ENCODE measurements at places on chromosomes 12 and 14.

- DNase-seq, result no peak
These were observed 83.6 kb downstream of the SPRING1 start for GRCh38 chr12:116654226-116654743.

GRCh38 chr14:104264495-104265265 lies 126.3 kb downstream of the KIF26A start:
- no peak for DNase-seq

DNA sequence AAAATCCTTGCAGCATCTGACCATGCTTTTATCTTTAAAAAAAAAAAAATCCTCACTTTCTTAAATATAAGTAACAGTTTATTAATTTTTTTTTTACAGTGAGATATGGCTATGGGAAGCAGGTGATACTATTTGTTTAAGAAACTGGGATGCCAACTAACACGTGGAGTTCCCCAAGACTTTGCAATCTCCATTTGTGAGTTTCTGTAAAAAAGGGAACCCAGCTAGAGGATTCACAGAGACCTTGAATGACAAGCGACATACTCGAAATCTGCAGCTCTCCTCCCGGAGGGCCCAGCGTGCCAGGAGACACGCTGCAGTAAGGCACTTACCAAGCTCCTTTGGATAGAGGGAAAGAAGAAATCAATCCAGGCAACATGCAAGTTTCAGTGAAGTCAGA lies 30.1 kb downstream of the SLC15A4 start:
- DNase-seq, result no peak

- DNase-seq, result peak; percentile 65
These were observed at the start of gene TPI1 for GRCh38 chr12:6867413-6868210. TPI1 (plus strand) TSS chr12:6867531; CDS start chr12:6867567, 36 bp downstream.

DNA sequence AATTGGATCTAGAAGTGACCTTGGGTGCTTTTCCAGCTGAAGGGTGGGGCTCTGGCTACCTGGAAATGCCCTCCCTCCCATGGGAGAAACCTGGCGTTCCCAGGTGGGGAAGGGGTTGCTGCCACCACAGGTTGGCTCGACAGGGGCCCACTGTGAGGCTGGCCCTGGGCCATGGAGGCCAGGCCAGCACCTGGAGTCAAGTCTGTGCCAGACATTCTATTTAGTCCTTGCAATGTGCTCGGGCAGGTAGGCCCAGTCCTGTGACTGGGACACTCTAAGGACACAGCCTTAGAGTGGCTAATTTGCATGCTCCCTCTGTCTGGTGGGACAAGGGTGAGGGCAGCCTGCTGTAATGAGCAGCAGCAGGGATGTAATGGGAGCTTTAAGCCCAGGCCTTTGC lies 11.9 kb downstream of the VRTN start:
- DNase-seq, result no peak

- DNase-seq, result no peak
These were observed 579.2 kb downstream of the BCL11B start for GRCh38 chr14:98692832-98693231.

- DNase-seq, result no peak
These were observed 78.8 kb upstream of the PDE3A start for GRCh38 chr12:20289520-20289919.

- peak; percentile 65 for DNase-seq
These were observed 27.6 kb downstream of the BHLHE41 start for GRCh38 chr12:26097046-26097878.

DNA sequence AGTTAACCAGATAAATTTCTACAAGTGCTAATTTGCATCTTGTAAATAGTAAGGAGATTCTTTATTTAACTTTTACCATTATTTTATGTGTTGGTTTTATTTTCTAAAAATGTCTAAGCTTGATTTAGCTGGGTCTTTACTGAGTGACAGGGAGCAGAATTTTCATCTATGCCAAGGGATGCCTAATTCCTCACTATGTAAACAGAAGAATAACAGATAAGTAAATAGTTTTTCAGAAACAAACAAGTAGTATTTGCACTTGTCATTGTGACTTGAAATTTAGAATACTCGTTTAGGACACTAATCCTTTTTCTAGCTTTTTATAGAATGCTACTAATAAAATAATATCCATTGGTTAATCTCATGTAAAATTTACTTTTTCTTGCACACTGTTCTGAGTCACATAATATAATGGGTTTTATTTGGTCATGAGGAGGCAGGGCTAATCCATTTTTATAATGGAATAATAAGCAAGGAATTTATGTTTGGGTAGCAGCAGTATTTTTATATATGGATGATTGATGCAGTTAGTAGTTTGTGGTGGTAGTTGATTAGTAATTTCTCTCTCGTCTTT lies 746.5 kb downstream of the SLC6A15 start:
- no peak for DNase-seq

- DNase-seq, result no peak
These were observed 84.7 kb upstream of the STRN3 start for GRCh38 chr14:31110872-31111271.

GRCh38 chr14:93959239-93960107 lies 16.9 kb downstream of the ASB2 start:
- DNase-seq, result peak; percentile 34

DNA sequence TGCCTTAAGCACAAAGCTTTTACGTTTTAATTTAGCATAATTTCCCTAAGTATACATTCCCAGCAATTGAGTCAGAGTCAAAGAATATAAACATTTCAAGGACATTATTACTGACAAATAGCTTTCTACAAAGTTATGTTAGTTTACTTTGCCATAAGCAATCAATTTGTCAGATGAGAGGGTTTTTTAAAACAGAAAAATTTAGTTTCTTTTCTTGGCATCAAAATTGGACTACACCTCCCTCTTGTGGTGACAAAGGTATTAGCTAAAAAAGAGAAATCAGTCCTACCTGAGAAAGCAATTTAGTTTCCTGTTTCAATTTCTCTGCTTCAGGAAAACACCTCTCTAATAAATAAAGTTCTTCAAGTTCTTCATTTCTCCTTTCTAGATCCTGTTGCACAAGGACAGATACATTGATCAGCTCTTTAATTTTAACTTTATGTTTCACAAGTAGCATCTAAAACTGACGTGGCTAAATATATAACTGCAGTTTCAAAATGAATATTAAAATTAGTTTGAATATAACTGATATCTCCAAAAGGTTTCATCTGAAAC lies 39.9 kb downstream of the DNAI7 start:
- peak; percentile 26 for DNase-seq

DNA sequence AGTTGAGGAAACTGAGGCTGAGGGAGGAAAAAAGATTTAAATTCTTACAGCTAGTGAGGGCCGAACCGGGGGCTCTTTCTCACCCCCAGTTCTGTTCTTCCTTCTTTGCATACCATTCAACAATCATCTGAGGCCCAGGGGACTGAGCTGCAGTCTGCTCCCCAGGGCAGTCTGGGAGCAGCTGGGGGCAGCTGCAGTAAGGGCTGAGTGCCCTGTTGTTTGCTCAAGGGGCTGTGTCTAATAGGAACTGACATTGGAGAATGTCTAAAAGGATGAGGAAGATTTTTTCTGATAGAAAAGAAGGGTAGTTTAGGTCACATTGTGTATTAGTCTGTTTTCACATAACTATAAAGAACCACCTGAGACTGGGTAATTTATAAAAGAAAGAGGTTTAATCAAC lies 42.2 kb downstream of the SLC17A8 start:
- DNase-seq, result no peak

DNA sequence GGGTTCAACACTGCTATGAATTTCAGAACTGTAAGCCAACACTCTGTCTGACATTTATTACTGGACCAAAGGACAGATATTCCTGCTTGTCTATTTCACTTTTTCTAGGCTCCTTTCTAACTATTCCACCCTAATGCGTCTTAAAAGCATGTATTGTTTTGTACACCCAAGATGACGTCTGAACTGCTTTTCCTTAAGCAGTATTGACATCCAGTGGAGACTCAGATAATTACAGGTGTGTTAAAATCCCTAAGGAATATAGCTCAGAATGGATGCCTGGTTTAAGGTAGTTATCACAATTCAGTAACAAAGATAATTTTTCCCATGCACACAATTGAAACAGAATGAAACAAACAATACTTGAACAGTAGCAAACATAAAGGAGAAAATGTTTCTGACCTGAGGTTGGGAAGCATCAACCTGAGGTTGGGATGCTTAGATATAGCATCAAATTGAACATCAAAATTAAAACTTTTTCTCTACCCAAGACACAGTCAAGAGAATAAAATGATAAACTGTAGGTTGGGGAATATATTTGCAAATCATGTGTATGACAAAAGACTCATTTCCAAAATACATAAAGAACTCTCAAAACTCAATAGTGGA lies 93.7 kb upstream of the PTPRR start:
- peak; percentile 69 for DNase-seq

- peak; percentile 42 for DNase-seq
These were observed 558 bp downstream of the KLHDC2 start for GRCh38 chr14:49768301-49769121.

DNA sequence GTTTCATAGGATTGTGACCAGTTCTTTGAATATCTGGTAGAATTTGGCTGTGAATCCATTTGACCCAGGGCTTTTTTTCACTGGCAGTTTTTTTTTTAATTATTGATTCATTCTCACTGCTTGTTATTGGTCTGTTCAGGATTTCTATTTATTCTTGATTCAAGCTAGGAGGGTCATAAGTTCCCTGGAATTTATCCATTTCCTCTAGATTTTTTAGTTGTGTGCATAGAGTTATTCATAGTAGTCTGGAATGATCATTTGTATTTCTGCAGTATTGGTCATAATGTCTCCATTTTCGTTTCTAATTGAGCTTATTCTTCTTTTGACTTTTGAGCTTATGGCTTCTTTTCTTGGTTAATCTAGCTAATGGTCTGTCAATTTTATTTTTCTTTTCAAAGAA lies 291.6 kb downstream of the AKAP6 start:
- DNase-seq, result no peak

- DNase-seq, result no peak
These were observed 31.1 kb upstream of the DUSP6 start for GRCh38 chr12:89383235-89384049.

- no peak for DNase-seq
These were observed 11.0 kb upstream of the RPLP0 start for GRCh38 chr12:120211904-120212283.

GRCh38 chr12:119938049-119938667 lies 50.9 kb upstream of the BICDL1 start:
- peak; percentile 22 for DNase-seq

- no peak for DNase-seq
These were observed 14.9 kb downstream of the FOXA1 start for GRCh38 chr14:37580146-37580545.

DNA sequence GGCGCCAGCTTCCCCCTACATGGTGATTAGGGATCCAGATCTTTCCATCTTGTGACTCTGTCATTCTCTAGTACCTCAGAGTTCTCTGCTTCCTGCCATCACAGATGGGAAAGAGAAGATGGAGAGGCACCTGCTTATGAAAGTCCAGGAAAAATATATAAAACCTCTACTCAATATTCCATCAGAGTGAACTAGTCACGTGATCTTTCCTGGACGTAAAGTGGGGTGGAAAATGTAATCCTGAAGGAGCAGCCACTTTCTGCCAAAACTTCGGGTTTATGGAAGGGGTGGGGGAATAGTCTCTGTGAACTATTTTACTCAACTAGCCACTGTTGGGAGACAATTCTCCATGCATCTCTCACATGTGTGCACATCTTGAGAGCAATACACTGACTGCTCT lies 47.7 kb downstream of the STAB2 start:
- no peak for DNase-seq

GRCh38 chr12:92602930-92603623 lies 99.7 kb upstream of the PLEKHG7 start:
- no peak for DNase-seq

DNA sequence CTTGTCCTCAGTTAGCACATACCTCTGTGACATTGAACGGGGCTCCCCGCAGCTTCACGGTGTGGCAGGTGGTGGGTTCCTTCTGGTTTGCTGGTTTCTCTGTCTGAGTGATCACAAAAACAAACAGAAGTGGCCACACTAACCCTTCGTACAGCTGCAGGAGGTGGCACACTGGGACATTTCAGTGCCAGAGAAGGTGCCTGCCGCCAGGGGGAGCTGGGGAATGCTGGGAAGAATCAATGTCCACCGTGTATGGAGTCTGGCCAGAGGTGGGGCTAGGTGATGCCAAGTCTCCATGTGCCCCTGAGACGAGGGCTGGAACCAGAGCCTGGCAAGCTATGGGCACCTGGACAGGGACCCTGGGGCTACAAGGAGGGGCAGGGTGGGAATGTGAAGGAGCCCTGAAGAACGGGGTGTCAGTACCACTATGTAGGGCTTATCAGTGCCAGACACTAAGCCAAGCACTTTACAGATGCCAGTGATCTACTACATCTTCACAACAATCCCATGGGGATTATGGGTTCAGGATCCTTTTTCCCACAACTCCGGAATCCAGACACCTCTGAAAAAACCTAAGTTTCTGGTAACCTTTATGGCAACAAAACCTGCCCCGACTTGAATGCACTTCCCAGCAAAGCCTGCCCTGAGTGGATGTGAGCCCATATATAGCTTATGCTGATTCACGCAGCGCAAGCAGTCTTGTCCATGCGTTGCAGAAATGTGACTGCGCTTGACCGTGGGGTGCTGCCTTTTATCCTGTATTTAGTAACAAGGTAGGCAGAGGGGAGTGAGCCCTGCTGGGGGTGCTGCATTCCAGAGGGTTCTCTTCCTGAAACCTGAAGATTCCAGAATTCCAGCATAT lies 10.8 kb downstream of the RBM19 start:
- no peak for DNase-seq

DNA sequence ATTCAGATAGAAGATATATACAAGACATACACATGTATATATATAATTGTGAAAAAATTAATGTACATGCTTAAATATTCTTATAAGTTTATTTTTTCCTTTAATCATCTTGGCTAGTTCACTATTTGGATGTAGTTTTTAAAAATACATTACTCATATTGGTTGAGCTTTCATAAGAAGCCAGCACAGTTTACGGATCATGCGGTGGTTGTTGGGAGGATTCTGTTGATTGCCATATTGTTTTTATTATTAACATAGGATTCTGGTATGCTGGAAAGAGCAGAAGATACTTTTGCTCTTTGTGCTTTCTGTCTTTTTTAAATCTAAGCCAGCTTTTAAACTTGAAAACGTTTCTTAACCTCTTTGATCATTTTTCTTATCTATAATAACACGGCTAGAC lies 163.4 kb downstream of the OTOGL start:
- DNase-seq, result no peak

DNA sequence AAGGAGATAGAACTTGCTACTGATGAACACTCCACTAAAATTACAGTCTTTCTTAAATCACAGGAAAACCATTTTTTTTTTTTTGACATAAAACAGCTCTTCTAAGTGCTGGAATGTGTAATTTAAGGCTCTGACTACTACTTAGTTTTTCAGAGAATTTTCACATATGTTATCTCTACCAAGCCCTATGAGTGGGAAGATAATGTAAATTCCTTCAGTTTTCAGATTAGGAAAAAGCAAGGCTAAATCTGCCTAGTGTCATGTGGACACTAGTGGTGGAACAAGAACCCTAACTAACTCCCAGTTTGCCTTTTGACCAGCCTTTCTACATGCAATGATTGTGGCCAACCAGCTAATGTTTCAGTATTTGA lies 37.3 kb upstream of the CSRP2 start:
- no peak for DNase-seq

GRCh38 chr14:86865934-86866333 lies 1127.0 kb downstream of the GALC start:
- no peak for DNase-seq

- DNase-seq, result no peak
These were observed 9.3 kb upstream of the DLGAP5 start for GRCh38 chr14:55200651-55201050.

GRCh38 chr12:63064080-63064479 lies 86.9 kb downstream of the AVPR1A start:
- DNase-seq, result no peak

- no peak for DNase-seq
These were observed 86.0 kb downstream of the FAR2 start for GRCh38 chr12:29234965-29235626.

GRCh38 chr12:71155225-71155624 lies 2.6 kb downstream of the TSPAN8 start:
- no peak for DNase-seq

- peak; percentile 81 for DNase-seq
These were observed 11.0 kb downstream of the KRT7 start for GRCh38 chr12:52243856-52244614.

Measured in fibroblast of the conjunctiva (primary cell).